Islet precursor cell (in vitro differentiated cells): ENCODE measurements at places on chromosomes 13 and 19.

DNA sequence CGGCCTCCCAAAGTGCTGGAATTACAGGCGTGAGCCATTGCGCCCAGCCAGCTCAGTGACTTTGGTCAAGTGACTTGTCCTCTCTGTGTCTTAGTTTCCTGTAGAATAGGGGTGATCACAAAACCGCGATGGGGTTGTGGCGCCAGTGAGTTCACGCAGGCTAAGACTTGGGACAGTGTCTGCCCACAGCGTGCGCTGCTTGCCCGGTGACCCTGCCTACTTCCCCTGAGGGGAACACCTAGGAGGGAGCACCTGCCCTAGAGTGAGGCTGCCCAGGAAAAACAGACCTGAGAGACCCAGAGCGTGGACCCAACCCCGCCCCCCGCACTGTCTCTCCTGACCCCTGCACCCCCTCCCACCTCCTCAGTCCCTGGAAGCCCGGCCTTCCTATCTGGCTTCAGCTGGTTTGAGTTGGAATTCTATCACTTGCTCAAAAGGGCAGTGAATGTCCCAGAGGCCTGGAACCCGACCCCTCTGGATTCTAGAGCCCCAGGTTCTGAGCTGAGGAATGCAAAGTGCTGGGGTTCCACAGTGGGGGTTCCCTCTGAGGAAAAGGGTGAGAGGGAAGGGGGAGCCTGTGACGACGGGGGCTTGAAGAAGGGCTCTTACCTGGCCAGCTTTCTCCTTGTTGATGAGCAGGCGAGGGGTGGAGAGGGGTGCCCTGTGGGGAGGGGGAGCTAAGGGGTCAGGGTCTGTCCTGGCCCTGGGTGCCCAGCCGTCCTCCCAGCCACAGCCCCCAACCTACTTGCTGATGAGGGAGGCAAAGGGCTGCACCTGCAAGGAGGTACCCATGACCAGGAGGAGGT lies 2.2 kb upstream of the RINL start:
- peak; percentile 50 for DNase-seq

- DNase-seq = no peak
Measured at GRCh38 chr19:1764729-1765128, 11.4 kb downstream of the ONECUT3 start.

DNA sequence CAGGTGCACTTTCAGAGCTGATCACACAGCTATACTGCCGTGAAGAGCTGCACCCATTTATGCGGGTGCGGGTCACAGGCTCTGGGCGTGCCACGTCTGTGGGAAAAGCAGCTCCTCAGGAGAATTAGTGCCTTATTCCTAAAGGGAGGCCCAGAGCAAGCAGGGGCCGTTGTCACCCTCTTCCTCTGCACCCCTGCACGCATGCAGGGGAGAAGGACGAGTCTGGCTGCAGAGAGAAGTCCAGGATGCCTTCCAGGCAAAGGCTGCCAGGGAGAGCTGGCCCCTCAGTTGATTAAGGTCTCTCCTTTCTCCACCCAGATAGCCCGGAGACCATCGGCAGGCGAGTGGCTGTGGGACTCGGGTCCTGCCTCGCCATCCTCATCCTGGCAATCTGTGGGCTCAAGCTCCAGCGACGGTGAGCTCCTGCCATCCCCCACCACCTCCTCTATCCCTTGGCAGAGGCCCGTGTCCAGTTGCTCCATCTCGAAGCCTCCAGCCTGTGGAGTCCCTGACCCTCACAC lies 3.1 kb upstream of the FFAR1 start:
- DNase-seq = no peak

DNA sequence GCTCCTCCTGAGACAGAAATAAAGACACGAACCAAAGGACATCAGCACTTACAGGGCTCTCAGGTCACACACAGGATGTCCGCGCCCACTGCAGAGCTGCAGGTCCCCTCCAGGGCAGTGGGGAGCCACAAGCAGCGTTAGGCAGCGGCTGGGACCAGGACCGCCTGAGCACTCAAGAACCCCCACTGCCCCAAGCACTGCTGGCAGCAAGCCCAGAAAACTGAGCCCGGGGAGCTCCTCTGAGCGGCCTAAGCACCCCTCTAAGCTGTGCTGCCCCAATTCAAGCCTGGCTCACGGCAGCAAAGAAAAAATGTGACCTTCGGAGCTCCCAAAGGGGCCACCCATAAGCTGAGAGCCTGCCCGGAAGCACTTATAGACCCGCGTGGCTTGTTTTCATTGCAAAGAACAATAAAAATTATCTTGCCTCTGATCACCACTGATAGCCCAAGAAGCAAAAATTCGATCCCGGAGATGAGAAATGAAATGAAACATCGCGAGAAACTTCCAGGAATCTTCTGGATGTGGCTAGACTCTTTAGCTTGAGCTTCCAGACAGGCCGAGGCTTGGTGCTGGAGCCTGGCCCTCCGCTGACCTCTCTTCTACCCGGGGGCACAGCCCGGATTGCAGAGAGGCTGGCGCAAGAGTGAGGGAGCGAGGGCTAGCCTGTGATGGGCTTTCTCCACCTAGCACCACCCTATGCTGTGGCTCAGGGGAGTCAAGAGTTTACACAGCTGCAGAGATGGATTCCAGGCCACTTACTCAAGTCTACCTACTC lies 6.3 kb downstream of the DPP9 start:
- DNase-seq = no peak

GRCh38 chr13:51928231-51928630 lies 66.5 kb downstream of the CCDC70 start:
- peak; percentile 71 for DNase-seq

- no peak for DNase-seq
Measured at GRCh38 chr13:82447416-82448077, 1434.7 kb downstream of the SLITRK1 start.

DNA sequence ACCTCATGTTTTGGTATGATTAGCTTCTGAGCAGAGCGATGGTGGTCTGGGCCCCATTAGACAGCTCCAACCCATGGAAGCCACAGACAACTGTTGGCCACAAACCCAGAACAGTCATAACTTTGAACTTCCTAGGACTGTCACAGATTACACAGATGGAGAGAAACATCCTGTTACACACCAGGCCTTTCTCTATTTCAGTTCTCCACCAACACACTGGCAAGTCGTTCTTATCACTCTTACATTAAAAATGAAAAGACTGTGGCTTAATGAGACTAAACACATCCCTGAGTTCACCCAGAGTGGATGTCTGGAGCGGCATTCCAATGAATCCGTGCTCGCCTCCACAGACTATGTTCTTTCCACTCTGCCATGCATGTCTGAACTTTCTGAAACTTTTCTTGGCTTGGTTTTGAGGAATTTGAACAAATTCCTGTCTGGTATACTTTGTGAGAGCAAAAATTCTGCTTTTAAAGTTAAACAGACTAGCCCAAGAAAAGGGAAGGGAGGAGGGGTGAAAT lies 109.1 kb downstream of the NALCN start:
- DNase-seq = no peak

- no peak for DNase-seq
Measured at GRCh38 chr13:100826441-100826840, 151.8 kb upstream of the TMTC4 start.

GRCh38 chr19:13092158-13092543 lies 10.5 kb downstream of the LYL1 start:
- DNase-seq = no peak

DNA sequence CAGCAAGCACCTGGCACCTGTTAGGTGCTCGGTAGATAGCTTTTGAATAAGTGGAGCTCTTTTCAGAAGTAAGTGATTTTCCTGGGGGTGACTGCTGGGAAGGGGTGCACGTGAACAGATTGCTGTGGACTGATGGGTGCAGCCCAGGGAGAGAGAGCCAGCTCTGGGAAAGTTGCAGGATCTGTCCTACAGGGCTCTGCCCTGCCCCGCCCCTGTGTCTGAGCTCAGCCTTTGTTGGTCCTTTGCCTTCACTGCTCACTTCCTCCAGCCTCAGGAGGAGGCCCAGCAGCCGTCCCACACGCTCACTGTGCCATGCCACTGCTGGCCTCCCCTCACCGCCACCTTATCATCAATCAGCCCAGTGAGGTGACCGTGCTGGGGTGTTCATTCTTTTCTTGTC lies 33.7 kb upstream of the TEX29 start:
- DNase-seq = no peak

- no peak for DNase-seq
Measured at GRCh38 chr13:67438465-67438864, 208.3 kb upstream of the PCDH9 start.

DNA sequence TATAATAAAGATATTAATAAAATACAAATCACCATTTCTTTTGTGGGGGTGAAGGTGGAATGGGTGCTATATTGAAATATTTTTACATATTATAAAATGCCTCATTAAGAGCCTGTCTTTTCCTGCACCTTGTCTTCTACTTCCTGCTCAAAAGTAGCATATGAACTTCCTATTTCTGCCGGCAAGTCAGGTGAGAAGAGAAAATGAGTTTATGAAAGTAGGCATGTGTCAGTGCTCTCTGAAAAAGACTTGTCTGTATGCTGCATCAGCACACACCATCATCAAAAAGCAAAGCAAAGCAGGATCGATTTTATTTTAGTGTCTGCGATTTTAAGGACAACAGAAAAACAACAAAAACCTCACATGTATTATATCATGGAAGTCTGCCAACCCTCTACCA lies 114.2 kb downstream of the RAP2A start:
- DNase-seq = no peak

DNA sequence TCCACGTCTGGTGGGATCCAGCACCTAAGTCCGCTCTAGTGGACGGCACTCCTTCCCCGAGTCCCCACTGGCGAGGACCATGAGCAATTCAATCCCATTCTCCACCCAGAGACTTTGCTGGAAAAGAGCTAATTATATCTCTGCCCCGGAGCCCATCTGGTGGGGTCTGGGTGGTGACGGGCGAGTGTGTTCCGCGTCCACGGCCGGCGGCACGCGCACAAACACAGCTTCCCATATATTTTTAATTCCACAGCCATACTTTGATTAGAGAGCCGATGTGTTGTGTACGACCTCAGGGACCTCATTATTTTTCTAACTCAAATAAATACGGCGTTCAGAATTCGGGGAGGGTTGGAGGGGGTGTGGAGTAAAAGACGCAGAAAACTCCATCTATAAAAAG lies 64.1 kb upstream of the ADGRE5 start:
- no peak for DNase-seq

GRCh38 chr13:110367620-110368019 lies 60.5 kb downstream of the COL4A2 start:
- DNase-seq = peak; percentile 30

GRCh38 chr13:97226788-97227627 lies 4.9 kb downstream of the MBNL2 start:
- DNase-seq = no peak

- DNase-seq = no peak
Measured at GRCh38 chr13:79834876-79835275, 353.9 kb downstream of the NDFIP2 start.

DNA sequence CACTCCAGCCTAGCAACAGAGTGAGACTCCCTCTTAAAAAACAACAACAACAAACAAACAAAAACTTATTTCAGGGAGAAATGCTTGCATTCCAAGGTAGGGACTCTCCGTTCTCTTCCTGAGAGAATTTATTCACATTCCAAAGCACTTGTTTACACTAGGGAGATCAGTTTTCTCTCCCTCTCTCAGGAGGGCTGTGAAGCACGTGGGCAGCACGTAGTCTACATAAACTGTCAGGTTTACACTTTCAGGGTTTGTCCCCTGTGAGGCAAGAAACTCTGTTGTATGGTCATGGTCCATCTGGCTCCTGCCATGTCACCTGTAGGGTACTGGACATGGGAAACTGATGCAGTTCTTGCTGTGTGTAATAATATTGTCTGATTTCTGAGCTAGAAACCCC lies 31.6 kb downstream of the WDR87 start:
- DNase-seq = no peak

DNA sequence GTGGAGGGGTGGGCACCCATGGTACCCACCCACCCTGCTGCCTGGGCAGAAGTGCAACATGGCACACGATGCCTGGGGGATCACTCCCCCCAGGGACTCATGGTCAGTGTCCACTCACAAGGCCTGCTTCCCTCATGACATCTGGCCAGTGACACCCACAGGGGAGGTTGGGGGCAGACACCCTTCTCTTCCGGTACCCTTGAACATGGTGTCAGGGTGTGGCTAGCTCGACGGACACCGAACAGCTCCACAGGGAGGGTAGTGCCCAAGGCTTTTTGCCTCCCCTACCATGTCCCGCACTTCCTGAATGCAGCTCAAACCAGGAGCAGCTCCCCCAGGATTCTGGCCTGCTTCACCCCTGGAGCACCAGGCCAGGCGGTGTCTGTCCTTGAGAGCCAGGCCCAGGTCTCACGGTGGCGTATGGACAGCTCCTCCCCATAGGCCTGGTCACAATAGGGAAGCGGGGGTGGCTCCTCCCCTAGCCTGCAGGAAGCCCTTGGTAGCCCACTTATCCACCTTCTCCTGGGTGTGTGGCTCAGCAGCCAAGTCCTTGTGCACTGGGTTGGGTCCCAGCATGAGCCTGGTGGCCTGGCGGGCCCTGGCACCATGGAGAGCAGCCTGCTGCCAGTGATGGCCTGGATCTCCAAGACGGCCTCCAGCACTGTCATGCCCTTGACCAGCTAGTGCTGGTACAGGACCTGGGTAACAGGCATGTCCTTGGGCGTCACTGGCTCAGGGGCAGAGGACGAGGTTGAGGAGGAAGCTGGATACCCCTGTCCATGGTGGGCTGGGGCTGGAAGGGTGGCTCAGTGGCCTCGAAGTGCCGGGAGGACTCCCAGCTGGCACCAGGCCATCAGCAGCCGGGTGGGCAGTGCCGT lies 7.8 kb downstream of the ACP4 start:
- no peak for DNase-seq

DNA sequence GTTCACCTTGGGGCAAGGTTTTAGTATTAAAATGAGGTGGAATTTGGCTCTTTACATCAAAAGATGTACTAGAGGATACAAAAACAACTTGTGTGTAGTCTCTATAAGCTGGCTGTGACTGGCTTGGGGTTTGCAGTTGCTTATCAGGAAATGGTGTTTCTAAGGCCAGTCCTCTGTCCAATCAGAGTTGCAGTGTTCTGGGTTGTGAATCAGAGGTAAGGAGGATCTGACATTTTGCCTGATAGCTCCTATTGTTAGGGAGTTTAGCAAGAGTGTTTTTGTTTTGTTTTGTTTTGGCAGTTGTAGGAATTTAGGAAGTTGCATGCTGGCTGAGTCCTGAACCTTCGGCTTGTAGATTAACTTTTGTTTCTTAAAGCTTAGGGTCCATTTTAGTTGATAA lies 20.1 kb upstream of the ESD start:
- DNase-seq = no peak

- peak; percentile 11 for DNase-seq
Measured at GRCh38 chr13:111486801-111487200, 166.4 kb downstream of the TEX29 start.

GRCh38 chr13:51596541-51596940 lies 12.3 kb downstream of the WDFY2 start:
- no peak for DNase-seq

DNA sequence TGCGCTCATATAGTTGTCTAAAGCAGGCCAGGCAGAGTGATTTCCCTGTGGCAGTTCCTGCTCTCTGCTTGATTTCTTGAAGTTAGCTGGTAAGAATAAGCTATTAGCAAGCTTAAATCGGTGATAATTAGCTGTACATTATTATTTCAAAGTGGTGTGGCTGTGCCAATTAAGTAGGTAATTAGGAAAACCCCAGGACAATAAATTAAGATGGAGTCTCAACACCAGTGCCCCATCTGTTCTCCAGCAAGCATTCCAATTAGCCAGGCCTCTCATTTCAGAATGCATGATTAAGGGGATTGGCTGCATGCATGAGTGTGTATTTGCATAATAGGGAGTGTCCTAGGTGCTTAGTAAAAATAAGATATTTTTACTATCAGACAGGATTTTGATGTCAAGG lies 342.3 kb downstream of the GPC5 start:
- DNase-seq = no peak
